OCI-LY7 (cell line): ENCODE measurements at places on chromosomes 1 and 21.

DNA sequence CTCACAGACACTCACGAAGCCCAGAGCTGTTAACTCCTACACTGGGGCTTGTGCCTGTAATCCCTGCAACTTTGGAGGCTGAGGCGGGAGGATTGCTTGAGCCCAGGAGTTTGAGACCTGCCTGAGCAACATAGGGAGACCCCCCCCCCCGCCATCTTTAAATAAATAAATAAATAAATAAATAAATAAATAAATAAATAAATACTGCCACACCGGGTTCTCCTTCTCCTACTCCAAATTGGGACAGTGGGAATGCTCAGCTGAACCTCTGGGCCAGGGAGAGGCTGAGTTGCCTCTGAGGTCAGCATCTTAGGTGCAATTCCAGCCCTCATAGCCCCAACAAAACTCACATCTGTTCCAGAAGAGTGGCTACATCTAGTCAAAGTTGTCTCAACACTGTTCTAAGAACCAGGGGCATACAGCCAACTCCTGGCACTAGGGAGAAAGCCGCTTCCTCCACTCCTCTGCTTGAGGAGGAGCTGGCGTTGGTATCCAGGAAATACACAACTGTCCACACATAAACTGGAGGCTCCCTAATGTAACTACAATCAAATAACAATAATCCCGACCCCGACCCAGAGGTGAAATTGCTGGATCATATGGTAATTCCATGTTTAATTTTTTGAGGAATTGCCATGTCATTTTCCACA, 27.0 kb downstream of the C1orf216 start:
- DNase-seq, result no peak

- DNase-seq, result no peak
Measured at GRCh38 chr21:31110430-31110829, 72.2 kb upstream of the KRTAP19-8 start.

- DNase-seq, result no peak
Measured at GRCh38 chr1:86472767-86473166, 4.0 kb downstream of the CLCA1 start.

GRCh38 chr1:218803351-218803997, 370.2 kb upstream of the LYPLAL1 start:
- no peak for DNase-seq

DNA sequence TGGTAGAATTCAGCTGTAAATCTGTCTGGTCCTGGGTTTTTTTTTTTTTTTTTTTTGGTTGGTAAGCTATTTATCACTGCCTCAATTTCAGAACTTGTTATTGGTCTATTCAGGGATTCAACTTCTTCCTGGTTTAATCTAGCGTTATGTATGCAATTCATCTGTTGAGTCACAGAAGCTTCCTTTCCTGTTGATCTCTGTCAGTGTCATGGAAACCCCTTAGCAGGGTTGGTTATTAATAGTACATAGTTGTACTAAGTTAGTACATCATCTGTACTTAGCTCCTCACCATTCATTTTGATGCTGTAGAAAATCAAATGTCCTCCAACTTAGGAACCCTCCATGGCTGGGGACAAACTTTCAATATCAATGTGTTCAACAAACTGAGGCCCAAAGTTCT, 51.0 kb upstream of the BARHL2 start:
- DNase-seq, result no peak

GRCh38 chr1:41995441-41996130, 76.9 kb upstream of the HIVEP3 start:
- no peak for DNase-seq

- DNase-seq, result no peak
Measured at GRCh38 chr21:20822666-20823065, 175.5 kb upstream of the NCAM2 start.

DNA sequence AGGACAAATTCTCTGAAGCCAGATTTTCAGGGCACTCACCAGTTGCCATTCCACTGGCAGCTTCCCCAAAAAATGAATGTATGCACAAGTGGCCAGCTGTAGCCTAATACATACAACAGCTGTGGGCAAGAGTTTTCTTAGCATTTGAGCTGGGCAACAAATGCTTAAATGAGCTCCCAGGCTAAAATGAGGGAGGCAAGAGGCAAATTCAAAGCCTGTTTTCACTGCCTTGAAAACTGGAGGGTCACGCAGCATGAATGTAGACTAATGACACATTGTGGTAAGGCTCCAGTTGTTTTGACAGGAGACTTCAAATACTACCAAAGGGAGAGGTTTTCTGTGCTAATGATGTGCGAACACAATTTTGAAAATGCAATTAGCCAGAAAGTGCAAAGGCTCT, 88.2 kb downstream of the TIAM1 start:
- DNase-seq, result no peak

DNA sequence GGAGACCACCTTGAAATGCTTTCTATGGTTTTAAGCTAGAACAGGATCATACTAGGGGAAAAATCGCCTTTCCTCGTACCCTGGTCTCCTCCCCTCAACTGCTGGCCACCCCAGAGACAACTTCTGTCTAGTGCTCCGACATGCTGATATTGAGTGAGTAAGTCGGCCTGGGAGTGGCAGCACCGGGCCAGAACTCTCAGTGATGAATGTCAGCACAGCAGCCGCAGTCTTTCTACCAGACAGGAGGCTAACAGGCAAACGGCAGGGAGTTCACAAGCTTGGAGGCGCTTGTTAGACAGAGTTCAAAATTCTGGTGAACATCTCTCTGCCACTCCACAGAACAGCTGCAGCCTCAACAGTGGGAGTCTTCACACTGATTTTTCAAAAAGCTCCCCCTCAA, 716.9 kb downstream of the ADGRL2 start:
- DNase-seq, result no peak

- DNase-seq, result peak; percentile 92
Measured at GRCh38 chr1:205301205-205301821, 20.2 kb downstream of the NUAK2 start.

- DNase-seq, result no peak
Measured at GRCh38 chr21:42002421-42002958, 7.7 kb downstream of the ZBTB21 start.

DNA sequence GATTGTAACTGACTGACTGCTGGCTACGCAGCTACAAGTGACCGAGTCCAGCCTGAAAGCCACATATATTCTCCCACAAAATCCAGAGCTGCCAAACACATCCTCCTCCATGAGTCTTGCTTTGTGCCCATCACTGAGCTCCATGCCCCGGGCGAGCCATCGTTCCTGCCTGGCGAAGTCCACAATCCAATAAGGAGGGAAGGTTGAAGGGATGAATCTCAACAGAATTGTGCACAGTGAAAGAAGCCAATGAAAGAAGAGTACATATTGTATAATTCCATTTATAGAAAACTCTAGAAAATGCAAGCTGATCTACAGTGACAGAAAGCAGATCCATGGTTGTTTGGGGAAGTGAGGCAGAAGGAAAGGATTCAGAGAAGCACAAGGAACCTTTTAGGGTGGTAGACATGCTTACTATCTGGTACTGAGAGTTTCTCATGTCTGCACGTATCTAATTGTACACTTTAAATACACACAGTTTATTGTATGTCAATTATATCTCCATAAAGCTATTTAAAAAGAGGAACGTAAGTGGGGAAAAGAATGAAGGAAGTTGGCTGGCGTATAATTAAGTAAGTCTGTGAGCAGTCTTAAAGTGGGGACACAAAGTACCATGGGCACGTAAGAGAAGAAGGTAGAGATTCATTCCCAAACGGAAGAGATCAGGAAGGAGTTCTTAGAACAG, 115.9 kb upstream of the JUN start:
- DNase-seq, result no peak

GRCh38 chr1:195886000-195886399, 722.2 kb downstream of the KCNT2 start:
- no peak for DNase-seq

DNA sequence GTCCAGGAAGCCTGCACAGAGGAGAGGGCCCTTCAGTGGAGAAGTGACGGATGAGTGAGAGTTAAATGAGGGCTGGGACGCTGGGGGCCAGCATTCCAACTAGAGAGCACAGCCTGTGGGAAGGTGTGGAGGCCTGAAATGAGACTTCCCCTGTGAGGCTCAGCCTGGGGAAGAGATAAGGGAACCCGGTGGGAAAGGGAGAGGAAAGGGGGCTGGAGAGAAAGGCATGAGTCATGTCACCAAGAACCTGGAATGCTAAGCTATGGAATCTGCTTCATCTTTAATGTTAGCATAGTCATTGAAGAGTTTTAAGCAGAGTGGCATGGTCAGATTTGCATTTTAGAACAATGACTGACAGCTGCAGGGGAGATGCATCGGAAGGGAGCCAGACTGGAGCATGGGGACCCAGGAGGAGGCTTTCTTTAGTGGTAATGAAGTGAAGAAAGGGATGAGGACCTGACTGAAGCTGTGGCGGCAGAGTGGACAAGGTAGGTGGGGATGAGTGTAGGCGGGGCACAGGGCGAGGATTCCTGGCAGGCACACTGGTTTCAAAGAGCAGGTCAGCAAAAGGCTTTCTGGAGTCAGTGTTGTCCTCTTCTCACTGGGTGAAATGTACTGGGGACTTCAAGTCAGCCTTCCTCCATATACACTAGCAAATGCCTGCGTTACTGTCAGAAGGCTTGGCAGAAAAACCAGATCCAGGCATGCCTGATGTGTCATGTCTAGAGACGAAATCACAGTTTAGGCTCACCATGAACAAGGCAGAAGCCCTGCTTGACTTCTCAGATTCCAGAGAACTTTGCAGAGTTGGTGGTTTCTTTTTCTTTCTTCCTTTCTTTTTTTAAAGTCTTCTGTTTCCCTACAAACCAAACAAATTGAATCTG, 8.0 kb downstream of the RGL1 start:
- no peak for DNase-seq

DNA sequence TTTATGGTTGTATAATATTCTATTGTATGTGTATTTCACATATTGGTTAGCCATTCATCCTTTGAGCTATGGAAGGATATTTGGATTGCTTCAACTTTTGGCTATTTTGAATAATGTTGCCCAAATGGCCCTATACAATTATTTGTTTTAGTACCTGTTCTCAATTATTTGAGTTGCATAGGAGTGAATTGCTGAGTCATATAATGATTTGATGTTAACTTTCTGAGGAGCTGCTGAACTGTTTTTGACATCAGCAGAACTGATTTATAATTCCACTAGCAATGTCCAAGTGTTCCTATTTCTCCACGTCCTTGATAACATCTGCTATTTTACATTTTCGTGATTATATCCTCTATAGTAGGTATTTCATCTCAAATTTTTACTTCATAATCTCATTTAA, 839.9 kb downstream of the KCNT2 start:
- DNase-seq, result no peak

GRCh38 chr1:13487143-13487868, 26.5 kb downstream of the LRRC38 start:
- DNase-seq, result peak; percentile 80

DNA sequence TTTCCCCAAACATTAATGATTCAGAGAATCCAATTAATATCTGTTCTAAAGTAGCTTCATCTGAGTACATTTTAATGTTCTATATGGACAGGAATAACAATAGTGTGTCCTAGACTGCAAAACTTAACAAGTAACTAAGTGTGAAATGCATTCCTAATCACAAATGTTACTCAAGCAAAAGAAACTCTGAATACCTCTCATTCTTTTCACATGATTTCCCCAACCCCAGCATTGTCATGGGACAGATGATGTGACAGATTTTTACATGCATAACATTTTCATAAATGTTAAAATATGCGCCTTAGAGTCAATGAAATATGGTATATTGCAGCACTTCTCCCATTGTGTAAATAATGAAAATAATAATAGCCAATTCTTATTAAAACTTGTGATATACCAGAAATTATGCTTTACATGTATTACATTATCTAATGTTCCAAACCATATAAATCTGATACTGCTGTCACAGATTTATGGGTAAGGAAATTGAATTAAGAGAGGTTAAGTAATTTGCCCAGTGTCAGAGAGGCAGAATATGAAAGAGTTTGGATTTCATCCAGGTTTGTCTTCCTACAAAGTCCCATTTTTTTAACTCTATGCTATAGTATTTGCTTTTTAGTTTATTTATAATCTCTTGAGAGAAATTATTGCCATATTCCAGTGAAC, 269.4 kb downstream of the LRRC7 start:
- DNase-seq, result no peak

GRCh38 chr1:28118640-28119307, 30.4 kb upstream of the EYA3 start:
- no peak for DNase-seq

- no peak for DNase-seq
Measured at GRCh38 chr1:85042413-85042812, 5.9 kb downstream of the MCOLN3 start.

DNA sequence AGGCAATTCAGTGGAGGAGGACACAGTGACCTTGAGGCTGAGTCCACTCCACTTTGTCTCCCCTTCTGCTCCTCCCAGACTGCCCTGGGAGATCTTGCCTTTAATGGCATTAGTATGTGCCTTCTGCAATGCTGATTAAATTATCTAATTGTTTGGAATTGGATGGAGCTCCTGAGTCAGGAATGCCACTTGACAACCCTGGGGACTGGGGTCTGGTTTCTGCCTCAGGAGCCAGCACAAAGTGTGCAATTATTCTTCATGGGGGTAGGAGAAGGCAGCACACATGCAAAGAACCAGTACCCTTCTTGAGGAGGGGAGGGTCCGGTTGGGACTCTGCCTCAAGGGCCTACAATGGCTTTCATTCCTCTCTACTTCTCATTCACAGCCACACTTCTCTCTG, 11.9 kb upstream of the PLXNA2 start:
- no peak for DNase-seq

DNA sequence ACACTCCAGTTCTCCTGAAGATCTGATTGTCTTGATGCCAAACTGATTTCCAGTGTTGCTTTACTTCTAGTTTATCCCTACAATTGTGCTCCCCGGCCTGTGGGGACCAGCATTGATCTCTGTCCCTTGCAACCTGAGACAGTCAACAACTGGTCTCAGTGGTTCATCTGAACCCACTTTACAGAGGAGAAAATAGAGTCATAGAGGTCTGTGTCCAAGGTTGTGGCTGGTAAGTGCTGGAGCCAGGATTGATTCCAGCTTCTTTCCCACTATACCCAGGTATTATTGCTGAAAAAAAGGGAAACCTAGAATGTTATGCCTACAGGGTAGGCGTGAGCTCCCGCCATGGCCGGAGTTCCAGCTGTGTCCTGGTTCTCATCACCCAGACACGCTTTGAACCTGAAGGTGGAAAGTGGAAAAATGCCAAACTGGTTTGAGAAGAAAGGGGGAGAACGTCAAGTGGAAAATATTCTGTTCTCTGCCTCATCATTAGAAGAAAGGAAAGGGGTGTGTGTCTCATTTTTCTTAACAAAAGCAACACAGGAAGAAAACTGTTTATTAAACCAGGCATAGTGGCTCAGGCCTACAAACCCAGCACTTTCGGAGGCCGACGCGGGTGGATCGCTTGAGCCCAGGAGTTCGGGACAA, 60.7 kb upstream of the ITPKB start:
- no peak for DNase-seq

- DNase-seq, result peak; percentile 4
Measured at GRCh38 chr1:34162852-34163766, 1.9 kb downstream of the CSMD2 start.

GRCh38 chr1:233459968-233460367, 132.4 kb downstream of the MAP3K21 start:
- DNase-seq, result no peak

- DNase-seq, result no peak
Measured at GRCh38 chr1:18653367-18653766, 22.7 kb downstream of the PAX7 start.
